ENCODE measurements at places on chromosomes 7 and 10.
A peak's percentile ranks its signal among the peaks of the same experiment; 100 is the strongest.

- no peak for DNase-seq
Observed at GRCh38 chr10:78377356-78377755, 343.7 kb downstream of the RPS24 start.

DNA sequence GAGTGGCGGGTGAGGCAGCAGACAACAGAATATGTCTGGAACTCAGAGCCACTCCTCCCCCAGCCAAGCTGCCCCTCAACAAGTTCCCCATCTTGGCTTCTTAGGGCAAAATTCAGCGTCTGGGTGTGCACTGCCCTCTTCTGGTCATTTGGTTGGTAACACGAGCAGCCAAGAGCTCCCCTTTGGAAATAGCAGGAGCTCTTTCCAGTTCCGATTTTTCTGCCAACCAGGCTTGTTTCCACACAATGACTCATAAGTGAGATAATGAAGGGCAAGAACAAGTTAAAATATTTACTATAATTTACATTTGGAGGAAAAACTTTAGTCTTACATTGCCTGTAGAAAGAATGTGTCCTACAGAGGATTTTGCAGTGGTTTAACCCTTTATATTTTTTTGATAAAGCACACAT lies 70.5 kb downstream of the ADCYAP1R1 start:
- peak; percentile 82 for DNase-seq

DNA sequence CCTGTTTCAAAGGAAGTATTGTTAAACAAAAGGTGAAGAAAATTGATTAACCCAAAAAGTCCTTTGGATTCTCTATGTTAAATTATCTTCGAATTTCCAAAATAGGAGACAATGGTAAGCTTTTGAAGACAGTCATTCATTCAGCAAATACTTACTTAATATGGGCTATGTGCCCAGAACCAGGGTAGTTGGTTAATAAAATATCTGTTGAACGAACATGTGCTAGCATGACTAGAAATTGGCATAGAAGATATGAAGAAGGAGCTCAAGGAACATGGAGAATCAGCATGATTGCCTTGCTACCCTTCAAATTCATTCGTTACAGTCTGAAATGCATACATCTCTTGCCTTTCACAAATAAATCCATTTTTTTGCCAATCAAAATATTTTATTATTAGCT lies 123.1 kb upstream of the RHEB start:
- no peak for DNase-seq

DNA sequence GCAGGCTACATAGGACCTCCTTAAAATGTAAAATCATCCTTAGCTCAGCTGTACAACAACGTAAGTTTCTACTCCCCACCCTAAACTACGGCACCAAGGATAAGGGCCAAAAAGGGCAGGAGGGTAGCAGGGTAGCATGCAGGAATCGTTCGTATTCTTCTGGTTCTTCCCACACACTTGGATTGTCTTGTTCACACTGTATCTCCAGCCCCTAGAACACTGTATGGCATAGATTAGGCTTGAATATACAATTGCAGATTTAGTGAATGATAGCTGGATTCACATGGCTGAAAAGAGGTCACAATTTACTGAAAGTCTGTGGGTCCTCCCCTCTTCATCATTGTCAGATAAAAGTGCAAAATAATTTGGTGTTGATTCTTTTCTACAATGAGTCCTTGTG lies 28.2 kb upstream of the PRKAR2B start:
- no peak for DNase-seq
